ENCODE measurements at places on chromosomes 3 and 15. TPM values are rescaled to one million over a fixed set of nuclear protein-coding genes. Genes with fewer than 3 reads are reported as not detected.

GRCh38 chr15:95834028-95834804 lies 496.3 kb upstream of the NR2F2 start:
- DNase-seq, result no peak

DNA sequence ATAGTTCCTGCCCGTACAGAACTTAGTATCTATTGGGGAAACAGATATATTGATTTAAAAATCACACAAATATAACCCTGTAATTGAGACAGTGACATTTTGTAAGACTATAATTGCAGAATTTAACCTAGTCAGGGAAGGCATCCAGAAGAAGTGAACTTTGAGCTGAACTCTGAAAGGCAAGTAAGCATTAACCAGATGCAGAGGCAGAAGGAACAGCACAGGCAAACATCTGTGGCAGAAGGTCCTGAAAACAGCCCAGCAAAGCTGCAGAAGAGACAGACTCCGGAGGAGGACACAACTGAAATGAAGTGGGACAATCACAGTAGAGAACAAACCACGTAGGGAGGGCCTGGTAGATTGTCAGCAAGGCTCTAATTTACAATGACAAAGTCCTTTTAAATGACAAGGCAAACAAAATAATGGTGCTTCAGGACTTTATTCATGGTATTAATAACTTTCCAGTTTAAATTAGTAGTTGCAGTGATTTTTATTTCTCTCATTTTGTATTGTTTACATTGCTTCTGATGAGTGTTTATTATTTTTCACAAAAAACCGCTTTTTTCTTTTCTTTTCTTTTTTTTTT lies 14.5 kb downstream of the BCL2A1 start:
- no peak for DNase-seq

DNA sequence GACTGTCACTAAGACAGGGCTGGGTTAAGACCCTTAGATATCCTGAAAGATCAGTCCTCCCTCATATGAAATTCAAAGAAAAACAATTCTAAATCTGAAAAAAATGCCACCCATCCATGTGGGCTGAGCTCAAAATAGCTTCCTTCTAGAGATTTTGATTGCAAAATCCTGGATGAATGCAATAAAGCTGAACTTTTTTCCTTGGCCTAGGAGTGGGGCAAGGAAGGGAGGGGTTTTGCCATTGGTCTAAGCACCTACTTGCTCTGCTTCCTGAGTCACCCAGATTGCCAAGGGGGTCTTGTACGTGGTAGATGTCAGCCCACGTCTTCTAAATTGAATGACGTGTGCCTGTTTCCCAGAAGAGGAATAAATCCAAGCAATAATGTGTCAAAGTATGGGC lies 15.3 kb upstream of the SMAD3 start:
- no peak for DNase-seq

GRCh38 chr15:61752001-61752400 lies 308.2 kb downstream of the VPS13C start:
- no peak for DNase-seq

Gene PLAAT1
- 5.0 TPM for total RNA-seq

Gene EIF4E3
- 6.3 TPM for total RNA-seq

Gene ERICH6
- total RNA-seq, result not detected

Gene CD200R1
- total RNA-seq, result not detected
